SJSA1 (cell line): ENCODE measurements at places on chromosomes 5 and 9. TPM values are rescaled to one million over a fixed set of nuclear protein-coding genes. Genes with fewer than 3 reads are reported as not detected.

The DMRT3 gene
- not detected in 2 replicates for total RNA-seq

The PCDHGC5 gene
- 0.21 TPM in 1 of 2 replicates, not detected in the other for total RNA-seq

The C9orf152 gene
- not detected in 2 replicates for total RNA-seq

The ADRA1B gene
- 2.8 and 4.4 TPM in 2 replicates for total RNA-seq

The LRRC19 gene
- not detected in 2 replicates for total RNA-seq

The PCSK5 gene
- 19.0 and 20.8 TPM in 2 replicates for total RNA-seq

The ATP6V0E1 gene
- total RNA-seq: 286 and 291 TPM in 2 replicates

The TRPM6 gene
- not detected in 2 replicates for total RNA-seq

The SGCD gene
- not detected in 2 replicates for total RNA-seq

The SPZ1 gene
- total RNA-seq: not detected in 2 replicates

DNA sequence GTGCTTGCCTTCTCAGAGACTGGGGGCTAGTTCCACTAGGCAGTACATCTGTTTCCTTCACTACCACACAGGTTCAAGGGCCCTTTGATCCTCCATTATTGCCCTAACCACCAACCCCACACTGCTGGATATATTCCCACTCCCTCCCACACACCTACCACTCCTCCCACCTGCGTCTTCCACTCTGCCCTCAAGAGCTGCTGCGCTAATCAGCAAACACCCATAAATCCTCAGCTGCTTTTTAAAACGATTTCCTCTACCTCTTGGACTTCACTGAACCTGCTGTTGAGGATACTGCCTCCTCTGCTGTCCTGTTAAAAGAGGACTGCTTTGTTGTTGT, 120.9 kb downstream of the MAPKAP1 start:
- no peak overlapping the region for H3K4me3 ChIP-seq
- no peaks in the 10 kb centered on the region for H3K36me3 ChIP-seq
- no peaks in the 10 kb centered on the region for H3K4me1 ChIP-seq

GRCh38 chr5:1105350-1106265, 6.3 kb downstream of the SLC12A7 start:
- DNase-seq: no peak
- H3K36me3 ChIP-seq: no peaks in the 10 kb centered on the region; the same call in 1 of the 2 replicates
- no peaks in the 10 kb centered on the region for H3K27me3 ChIP-seq

DNA sequence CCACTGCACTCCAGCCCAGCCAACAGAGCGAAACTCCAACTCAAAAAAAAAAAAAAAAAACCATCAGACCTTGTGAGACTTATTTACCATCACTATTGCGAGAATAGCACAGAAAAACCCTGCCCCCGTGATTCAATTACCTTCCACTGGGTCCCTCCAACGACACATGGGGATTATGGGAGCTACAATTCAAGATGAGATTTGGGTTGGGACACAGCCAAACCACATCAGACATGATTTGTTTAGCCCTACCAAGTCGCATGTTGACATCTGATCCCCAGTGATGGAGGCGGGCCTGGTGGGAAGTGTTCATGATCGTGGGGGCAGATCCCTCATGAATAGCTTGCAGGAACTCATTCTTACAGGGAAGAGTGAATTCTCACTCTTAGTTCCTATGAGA, 26.6 kb downstream of the MYO10 start:
- peak; percentile 59 for DNase-seq
- peaks cover 9% of the 10 kb centered on the region for H3K36me3 ChIP-seq
- peaks cover 32% of the 10 kb centered on the region for H3K4me1 ChIP-seq

DNA sequence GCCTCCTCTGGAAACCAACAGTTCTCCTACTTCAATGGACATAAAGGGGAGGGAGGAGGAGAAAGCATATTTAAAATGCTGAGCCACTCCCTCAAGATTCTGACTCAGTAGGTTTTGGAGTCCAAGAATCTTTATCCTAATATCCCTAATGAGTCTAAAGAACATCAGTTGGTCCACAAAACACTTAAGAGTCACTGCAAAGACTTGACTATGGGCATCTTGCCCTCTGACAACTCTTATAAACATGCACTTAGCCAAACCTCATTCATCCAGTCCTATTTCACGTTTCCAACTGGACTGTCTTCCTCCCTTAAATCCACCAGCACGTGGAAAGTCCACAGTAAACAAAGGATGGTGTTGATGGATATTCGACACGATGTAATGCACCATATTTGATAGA, 172.5 kb downstream of the FAM114A2 start:
- no peaks in the 10 kb centered on the region for H3K36me3 ChIP-seq
- no peak for DNase-seq
- no peaks in the 10 kb centered on the region for H3K4me1 ChIP-seq
- H3K4me3 ChIP-seq: no peak overlapping the region

GRCh38 chr5:31604644-31605043, 34.3 kb upstream of the PDZD2 start:
- no peak for DNase-seq
- H3K27ac ChIP-seq: no peak overlapping the region
- no peaks in the 10 kb centered on the region for H3K27me3 ChIP-seq
- H3K36me3 ChIP-seq: no peaks in the 10 kb centered on the region

- DNase-seq: no peak
- no peak overlapping the region for H3K27ac ChIP-seq
- no peaks in the 10 kb centered on the region for H3K36me3 ChIP-seq
Observed at GRCh38 chr9:16611983-16612382, 258.5 kb downstream of the BNC2 start.

DNA sequence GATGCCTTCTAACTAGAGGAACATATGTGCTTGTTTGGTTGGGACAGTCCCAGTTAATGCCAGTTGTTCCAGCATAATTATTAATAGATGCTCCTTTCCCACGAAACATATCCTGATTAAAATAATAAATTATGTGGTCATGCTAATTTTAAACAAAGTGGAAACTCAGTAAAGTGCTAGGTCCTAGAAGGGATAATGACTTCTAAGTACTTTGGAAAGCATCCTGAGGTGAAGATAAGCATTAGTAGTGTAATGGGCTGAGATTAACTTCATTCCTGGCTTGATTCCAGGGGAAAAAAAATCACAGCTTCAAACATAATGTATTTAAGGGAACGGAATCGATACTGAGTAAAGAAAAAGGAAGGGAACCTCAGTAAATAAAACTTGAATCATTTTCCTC, 213.7 kb upstream of the SNX2 start:
- H3K27me3 ChIP-seq: peaks cover 4% of the 10 kb centered on the region; the same call in 1 of the 2 replicates
- no peak overlapping the region for H3K4me3 ChIP-seq
- H3K4me1 ChIP-seq: no peaks in the 10 kb centered on the region
- no peak for DNase-seq
- no peaks in the 10 kb centered on the region for H3K36me3 ChIP-seq

DNA sequence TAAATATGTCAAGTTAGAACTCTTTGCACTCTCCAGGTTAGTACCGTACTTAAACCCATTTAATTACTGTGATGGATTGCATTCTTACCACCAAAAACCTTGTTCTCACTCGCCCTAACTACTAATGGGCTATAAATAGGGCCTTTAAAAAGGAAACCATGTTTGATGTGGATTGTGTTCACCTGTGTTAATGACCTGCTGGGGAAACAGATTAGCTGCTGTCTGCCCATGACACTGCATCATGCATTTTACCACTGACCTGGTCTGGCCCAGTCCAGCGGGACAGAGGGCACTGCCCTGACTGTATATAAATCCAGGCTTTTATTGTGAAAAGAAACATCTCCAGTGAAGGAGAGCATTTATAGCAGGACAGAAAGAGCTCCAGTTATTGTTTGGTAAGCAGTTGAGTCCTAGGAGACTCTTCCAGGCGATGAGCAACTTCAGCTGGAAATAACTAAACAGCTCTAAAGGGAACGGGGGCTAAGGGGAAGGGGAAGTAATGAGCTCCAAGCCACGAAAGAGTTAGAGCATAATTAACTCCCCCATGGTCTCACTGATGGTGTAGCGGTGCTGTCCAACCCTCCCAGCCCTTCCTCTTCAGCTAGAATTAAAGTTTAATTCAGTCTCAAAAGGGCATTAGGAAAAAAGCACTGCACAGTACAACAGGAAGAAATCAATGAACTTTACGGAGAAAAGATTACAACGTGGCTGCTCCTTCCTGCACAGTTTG, 303.1 kb downstream of the ENC1 start:
- H3K4me1 ChIP-seq: no peaks in the 10 kb centered on the region
- H3K4me3 ChIP-seq: no peak overlapping the region
- no peak for DNase-seq

GRCh38 chr9:113913426-113914195, 37.5 kb downstream of the ZNF618 start:
- H3K4me3 ChIP-seq: no peak overlapping the region
- no peaks in the 10 kb centered on the region for H3K27me3 ChIP-seq
- H3K4me1 ChIP-seq: no peaks in the 10 kb centered on the region
- H3K27ac ChIP-seq: no peak overlapping the region

- H3K27ac ChIP-seq: no peak overlapping the region
- no peak for DNase-seq
- no peaks in the 10 kb centered on the region for H3K27me3 ChIP-seq
Observed at GRCh38 chr5:61619289-61619688, 287.2 kb downstream of the ZSWIM6 start.

DNA sequence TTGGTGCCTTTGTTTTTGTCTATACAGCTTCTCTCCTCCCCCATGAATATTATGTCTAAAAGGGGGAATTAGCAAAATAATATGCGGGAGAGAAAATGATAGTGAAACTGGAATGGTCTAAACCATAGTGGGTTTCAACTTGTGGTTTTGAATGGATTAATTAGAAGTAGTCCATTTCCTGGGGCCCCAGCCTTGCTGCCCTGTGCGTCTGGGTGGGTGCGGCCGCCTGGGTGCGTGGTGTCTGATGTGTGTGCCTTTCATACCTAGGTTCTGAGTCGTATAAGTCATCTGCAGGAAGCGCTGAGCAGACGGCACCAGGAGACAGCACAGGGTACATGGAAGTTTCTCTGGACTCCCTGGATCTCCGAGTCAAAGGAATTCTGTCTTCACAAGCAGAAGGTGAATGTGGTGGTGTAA, 120.0 kb upstream of the CACNA1B start:
- H3K27me3 ChIP-seq: no peaks in the 10 kb centered on the region
- H3K27ac ChIP-seq: no peak overlapping the region
- peaks cover 13% of the 10 kb centered on the region for H3K4me1 ChIP-seq
- DNase-seq: peak; percentile 36
- no peak overlapping the region for H3K4me3 ChIP-seq

GRCh38 chr5:52837591-52838001, 49.9 kb downstream of the ITGA1 start:
- peaks cover 45% of the 10 kb centered on the region for H3K4me1 ChIP-seq
- H3K27me3 ChIP-seq: no peaks in the 10 kb centered on the region
- peak; percentile 70 for DNase-seq
- peak overlapping the region; percentile 14; the same call in 1 of the 2 replicates for H3K4me3 ChIP-seq
- peak overlapping the region; percentile 66 for H3K27ac ChIP-seq

GRCh38 chr5:123813937-123814624, 302.1 kb downstream of the CSNK1G3 start:
- no peaks in the 10 kb centered on the region for H3K27me3 ChIP-seq
- H3K27ac ChIP-seq: peak overlapping the region; percentile 38
- no peak overlapping the region for H3K4me3 ChIP-seq
- peak; percentile 58 for DNase-seq

DNA sequence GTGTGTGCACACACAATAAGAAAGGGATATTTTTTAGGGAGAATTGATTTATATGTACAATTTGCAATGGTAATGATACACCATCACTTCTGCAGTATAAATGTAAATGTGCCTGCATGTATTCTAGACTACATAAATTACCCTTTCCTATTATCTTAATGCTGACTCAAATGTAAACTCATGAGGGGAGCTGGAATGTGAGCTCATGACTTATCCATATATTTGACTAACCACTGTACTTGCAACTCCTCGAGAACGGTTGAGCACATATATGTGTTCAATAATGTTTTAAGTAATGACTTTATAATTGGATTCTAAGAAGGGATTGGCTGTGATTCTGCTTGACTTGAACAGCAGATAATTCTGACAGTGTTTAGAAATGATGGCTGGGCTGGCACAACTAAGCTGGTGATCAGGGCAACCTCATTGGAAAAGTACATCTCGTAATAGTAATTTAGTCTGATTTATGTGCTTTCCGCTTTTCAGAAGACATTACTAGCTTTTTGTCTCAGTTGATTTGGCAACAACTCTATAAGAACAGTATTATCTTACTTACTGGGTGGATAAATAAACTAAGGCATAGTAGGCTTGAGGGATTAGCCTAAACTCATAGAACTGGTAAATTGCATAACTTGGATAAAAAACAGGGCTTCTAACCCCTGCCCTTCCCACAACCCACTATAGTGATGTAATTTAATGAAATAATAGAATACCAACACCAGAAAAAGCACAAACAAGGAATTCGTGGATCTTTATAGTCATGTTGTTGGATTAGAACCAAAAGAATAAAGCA, 130.2 kb upstream of the SPEF2 start:
- no peaks in the 10 kb centered on the region for H3K36me3 ChIP-seq
- no peak overlapping the region for H3K4me3 ChIP-seq
- no peaks in the 10 kb centered on the region for H3K27me3 ChIP-seq

- no peaks in the 10 kb centered on the region; the same call in 1 of the 2 replicates for H3K27me3 ChIP-seq
- no peaks in the 10 kb centered on the region for H3K36me3 ChIP-seq
- DNase-seq: no peak
- H3K4me3 ChIP-seq: no peak overlapping the region
Observed at GRCh38 chr5:60295423-60295822, 401.9 kb upstream of the PDE4D start.

DNA sequence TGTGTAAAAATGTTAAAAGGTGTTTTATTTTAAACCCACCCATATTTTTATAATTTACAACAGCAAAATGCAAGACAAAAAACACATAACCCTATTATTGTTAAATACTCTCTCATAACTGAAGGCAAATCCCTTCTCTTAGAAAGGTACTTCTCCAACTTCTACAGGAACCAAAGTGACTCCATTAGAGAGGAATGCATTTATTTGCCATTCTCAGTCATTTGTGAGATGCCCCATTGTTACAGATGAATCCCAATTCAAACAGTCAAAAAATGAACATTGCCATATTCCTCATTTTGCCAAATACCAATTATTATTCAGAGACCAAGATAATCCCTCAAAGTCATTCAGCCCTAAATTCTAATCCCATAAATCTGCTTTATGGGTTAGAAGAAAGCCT, 175.8 kb downstream of the TSSK1B start:
- H3K36me3 ChIP-seq: no peaks in the 10 kb centered on the region
- no peaks in the 10 kb centered on the region for H3K27me3 ChIP-seq
- DNase-seq: no peak
- peaks cover 26% of the 10 kb centered on the region for H3K4me1 ChIP-seq
- H3K27ac ChIP-seq: no peak overlapping the region

DNA sequence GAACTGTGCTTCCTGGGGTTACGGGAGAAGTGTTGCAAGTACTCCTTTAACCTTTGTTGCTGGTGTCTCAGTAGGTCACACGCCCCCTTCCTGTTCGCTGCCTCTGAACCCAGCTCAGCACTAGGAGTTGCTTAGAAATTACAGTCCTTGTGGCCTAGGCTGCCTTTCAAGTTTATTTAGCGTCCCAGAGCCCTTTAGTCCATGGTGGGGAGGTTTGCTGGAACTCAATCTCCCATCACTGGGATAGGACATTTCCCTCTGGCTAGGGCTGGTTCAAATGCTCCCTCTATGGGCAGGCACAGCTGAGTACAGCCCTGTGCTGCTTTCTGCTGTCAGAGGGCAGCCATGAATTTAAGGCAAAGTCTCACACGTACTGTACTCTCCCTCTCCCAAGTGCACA, 4.7 kb downstream of the IFNA8 start:
- H3K4me1 ChIP-seq: no peaks in the 10 kb centered on the region
- no peak for DNase-seq
- H3K4me3 ChIP-seq: no peak overlapping the region
- H3K27ac ChIP-seq: no peak overlapping the region
